ENCODE measurements at places on chromosomes 4 and X.

DNA sequence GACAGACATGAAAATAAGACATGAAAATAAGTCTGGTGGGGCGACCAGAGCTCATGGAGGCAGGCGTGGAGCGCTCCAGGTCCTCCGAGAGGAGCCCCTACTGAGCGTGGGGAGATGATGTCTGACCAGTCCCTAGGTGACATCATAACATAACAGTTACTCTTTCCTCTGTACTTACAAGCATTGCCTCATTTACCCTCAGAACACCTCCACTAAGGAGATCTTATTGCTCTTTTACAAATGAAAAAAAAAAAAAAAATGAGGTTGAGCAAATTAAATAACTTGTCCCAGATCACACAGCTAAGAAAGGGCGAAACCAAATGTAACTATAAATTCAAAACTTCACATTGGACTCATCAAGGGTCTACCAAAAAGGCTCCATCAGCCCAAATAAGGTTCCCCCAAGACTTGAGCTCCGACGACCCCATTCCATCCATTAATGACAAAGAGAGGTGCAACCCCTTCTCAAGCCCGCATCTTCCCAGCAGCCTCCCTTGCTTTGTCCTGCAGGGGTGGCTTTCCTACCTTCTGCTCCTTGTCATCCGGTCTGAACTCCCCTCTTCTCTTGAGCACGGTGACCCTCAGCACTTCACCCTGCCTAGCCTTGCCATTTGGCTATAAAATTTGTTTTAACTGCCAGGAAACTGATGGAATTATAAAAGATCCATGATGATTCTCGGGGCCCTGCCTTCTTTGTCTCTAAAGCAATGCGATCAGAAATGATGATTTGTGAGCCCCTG, 246.7 kb downstream of the DHX15 start:
- no peak for DNase-seq

DNA sequence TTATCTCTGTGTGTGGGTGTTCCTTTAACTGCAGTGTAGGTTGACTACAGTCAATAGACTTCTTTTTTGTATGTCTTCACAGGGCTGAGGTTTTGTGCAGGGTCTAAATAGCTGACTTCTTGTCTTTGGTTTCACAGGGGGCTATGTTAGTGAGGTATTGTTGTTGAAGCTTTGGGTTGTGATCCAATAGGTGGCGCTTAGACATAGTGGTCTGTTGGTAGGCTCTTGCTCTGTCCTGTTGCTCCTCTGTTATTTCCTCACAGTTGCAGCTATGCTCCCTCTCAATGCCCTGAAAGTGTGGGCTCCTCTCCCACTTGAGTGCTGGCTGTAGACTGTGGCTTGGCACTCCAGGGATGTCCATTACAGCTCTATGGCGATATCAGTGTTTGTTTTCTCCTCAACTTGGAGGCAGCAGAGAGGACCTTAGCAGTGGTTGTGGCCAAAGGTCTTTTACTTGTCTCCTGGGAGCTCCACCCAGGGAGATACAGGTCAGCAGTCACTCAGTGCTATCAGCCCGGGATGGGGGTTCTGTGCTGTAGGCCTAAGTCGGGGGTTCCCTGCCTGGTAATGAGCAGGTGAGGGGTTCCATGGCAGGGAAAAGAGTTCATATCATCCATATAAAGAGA, 14.0 kb downstream of the POF1B start:
- DNase-seq, result no peak

DNA sequence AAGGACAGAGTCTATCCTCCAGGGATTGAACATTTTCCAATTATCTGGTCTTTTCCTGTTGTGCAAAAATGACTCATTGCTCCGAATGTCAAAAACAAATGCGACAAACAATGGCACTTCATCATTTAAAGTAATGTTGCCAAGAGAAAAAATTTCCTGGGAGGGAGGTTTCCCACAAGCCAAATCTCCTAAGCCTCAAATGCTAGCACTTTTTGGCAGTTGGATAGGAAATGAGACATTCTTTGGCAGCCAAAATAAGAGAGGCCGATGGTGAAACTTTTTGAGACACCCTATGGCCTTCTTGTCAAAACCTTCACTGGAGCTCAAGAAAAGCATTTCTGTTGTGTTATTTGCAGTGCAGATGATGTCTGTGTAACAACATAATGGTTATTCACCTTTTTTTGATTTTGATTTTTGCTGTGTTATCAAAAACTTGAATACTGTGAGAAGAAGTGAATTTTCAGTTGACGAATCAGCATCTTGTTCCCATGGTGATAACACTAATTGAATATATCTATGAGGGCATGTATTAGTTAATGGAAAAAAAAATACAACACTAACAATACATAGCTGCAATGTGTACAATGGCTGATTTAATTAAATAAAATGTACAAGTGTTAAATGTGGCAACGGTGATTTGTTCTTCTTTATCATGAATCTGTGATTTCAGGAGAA, 333.8 kb downstream of the ANK2 start:
- DNase-seq, result no peak

DNA sequence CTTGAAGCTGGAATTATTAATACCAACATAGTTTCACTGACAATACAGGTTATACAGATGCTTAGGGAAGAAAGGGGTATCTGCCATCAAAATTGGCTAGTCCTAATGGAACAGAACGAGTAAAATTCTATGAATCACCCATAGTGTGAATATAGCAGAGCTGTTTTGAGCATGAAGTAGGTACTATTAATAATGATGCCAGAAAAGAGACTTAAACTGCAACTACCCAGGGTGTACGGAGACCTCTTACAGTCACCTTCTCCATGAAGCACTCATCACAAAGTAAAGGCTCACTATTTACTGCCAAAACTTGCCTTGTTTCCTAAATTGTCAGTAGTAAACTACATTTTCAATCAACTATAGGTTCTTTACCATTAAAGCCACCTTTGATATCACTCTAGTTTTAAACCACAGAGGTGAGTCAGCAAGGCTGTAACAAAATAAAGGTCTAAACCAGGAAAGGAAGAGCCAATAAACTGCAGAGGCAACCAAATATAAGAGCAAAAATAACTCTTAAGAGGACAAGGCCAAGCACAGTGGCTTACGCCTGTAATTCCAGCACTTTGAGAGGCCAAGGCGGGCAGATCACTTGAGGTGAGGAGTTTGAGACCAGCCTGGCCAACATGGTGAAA, 114.4 kb downstream of the FRYL start:
- no peak for DNase-seq

GRCh38 chrX:100083211-100083610, 326.9 kb downstream of the PCDH19 start:
- DNase-seq, result peak; percentile 8

- no peak for DNase-seq
Observed at GRCh38 chr4:7052923-7053715, 9.9 kb downstream of the TADA2B start.

DNA sequence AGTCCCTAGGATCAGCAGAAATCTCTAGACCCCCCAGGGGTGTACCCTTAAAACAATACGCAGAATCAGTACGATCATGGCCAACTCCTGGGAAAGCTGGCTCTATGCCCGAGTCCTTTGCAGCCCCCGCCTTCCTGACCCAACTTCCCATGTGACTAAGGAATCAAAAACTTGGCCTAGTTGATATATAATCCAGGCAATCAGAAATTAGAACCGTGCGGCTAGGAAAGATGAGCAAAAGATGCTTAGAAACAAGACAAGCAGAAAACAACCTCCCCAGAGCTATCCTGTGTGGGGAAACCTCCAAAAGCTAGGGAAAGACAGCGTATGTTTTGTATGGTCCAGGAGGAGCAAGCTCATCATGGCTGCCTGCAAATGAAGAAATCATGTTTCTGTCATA, 110.0 kb downstream of the PPARGC1A start:
- no peak for DNase-seq

DNA sequence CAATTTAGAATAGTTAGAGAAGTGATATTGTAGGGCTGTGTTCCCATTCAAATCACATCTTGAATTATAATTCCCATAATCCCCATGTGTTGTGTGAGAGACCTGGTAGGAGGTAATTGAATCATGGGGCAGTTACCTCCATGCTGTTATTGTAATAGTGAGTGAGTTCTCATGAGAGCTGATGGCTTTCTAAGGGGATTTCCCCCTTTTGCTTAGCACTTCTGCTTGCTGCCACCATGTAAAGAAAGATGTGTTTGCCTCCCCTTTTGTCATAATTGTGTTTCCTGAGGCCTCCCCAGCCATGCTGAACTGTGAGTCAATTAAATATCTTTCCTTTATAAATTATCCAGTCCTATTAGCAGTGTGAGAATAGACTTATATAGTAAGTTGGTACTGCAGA, 53.2 kb downstream of the LPAR4 start:
- no peak for DNase-seq

- no peak for DNase-seq
Observed at GRCh38 chrX:111778591-111778990, 97.4 kb upstream of the TRPC5OS start.

GRCh38 chr4:142940425-142941330, 94.6 kb upstream of the INPP4B start:
- DNase-seq, result peak; percentile 84

DNA sequence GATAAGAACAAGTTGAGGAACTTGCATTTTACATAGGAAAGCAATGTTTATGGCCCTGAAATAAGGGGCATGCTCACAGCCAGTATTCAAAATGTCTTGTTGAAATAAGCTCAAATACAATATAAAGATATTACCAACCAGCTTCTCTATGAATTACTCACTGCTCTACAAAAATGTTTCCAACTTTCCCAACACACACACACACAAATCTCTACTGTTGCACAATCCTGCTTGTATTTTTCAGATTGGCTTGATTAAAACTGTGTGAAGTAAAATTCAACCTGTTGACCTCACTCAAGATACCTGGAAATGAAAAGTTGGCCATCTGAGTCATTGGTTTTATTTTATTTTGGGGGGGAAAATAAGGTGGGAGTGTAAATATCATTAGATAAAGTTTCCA, 128.6 kb downstream of the CHIC2 start:
- DNase-seq, result no peak

GRCh38 chrX:2147928-2148327, 352.8 kb downstream of the DHRSX start:
- DNase-seq, result no peak

- no peak for DNase-seq
Observed at GRCh38 chrX:8433109-8434062, 31.2 kb upstream of the VCX3B start.

DNA sequence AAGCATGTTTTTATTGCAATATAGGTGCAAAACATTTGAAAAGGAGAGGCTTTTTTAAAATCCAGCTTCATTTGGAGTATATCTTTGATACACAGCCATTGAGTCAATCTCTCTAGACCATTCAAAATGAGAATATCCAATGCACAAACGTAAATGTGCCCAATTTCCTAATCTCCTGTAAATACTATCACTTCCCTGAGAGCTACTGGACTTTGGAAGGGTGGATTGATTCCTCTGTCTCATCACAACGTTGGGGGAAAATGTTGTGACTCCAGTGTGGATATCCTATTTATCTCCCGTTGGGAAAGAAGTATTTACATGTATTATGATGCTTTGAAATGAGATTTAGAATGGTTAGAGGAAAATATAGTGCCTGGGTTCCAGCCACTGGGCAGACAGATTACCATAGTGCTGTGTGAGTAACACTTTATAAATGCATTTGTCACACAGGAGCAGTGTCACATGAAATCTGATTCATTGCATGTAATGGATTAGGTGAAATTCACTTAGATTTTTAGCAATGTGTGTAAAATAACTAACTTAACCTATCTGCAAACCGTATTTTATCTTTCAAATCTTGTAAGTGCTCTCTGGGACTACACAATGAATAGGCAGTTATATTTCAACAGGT, 64.4 kb upstream of the VCX3A start:
- DNase-seq, result no peak

GRCh38 chrX:3286196-3286945, 60.1 kb downstream of the MXRA5 start:
- no peak for DNase-seq

DNA sequence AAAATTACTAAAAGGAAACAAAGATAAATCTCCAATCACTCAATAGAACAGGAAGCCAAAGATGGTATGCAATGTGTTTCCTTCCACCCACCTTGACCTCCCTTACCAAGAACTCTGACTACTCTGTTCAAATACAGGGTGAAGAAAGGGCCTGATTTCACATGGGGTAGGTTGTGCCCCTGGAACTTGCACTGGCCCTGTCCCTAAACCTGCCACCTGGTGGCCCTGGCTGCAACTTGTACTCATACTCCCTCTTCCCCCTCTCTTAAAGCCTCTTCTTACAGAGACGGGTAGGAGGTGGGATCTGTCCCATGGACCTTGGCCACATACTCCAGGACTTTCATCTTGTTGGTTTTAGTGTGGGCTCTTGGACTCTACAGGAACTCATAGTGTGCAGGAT, 17.3 kb upstream of the TMEM185A start:
- DNase-seq, result no peak

DNA sequence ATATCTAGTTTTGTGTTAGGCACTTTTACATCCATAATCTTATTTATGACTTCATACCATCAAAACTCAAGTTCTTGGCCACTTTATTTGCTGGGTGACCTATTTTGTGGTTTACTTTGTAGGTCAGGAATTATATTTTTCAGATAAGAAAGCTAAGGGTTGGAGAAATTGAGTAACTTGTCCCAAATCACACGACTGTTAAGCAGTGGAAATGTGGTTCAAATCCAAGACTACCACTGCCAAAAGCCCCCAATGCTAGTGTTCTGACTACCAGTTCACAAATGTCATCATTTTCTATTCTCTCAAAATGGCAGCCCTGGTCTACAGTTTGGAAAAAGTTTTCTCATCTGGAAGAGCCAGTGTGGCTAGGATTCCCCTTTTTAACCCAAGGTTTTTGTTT, 74.6 kb downstream of the OPHN1 start:
- DNase-seq, result no peak

DNA sequence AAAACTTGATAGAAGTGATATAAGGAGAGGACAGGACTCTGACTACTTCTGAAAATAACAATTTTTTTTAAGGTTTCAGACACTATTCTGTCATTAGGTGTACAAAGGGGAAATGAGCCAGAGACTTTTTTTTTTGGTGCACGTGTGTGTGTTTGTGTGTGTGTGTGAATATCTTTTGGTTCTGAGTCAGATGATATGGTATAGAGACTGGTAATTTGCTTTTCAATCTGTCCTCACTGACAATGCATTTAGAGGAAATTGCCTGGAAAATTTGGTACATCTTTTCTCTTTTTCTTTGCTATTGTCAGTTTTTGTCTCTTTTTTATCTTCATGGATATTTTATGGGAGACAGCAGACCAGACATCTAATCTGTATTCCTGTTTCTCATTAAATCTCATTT, 59.3 kb downstream of the DDIT4L start:
- DNase-seq, result no peak

GRCh38 chrX:18468599-18468998, 43.2 kb downstream of the CDKL5 start:
- DNase-seq, result no peak

GRCh38 chr4:33714971-33715370, 2529.3 kb downstream of the ARAP2 start:
- DNase-seq, result no peak
